NCI-H1105 treated with DMSO at 0.1 percent for 48 hours (cell line): ENCODE measurements at places on chromosomes 16 and 17.

DNA sequence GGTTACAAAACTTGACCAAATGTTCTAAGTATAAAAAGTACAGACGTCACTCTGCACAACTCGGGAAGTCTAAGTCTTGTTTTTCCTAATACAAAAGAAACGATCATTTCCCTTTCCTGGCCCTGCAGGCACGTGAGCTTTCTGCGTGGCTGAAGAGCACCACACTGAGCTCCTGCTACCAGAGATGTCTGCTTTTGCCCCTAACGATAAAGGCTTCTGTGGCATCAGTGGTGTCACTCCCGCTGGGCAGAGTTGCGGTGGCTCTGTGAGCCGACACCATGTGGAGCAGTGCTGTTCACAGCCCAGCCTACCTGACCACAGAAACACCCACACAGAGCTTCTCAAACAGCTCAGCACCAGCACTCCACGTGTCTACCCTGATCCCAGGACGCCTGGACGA lies 20.5 kb downstream of the EMC8 start:
- no peak for DNase-seq

GRCh38 chr17:56018211-56018610 lies 135.1 kb upstream of the ANKFN1 start:
- DNase-seq, result no peak

DNA sequence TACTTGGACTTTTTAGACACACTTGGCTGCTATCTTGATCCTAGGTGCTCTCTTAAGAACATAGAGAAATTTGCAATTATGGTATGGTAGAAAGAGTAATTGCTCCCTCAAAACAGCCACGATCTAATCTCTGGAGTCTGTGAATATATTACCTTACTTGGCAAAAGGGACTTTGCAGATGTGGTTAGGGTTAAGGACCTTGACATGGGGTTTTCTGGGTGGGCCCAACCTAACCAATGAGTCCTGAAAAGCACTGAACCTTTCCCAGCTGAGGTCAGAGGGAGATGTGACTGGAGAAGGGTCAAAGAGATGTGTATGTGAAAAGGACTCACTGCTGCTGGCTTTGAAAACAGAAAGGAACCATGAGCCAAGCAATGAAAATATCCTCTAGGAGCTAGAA lies 26.7 kb upstream of the MED13 start:
- DNase-seq, result no peak

DNA sequence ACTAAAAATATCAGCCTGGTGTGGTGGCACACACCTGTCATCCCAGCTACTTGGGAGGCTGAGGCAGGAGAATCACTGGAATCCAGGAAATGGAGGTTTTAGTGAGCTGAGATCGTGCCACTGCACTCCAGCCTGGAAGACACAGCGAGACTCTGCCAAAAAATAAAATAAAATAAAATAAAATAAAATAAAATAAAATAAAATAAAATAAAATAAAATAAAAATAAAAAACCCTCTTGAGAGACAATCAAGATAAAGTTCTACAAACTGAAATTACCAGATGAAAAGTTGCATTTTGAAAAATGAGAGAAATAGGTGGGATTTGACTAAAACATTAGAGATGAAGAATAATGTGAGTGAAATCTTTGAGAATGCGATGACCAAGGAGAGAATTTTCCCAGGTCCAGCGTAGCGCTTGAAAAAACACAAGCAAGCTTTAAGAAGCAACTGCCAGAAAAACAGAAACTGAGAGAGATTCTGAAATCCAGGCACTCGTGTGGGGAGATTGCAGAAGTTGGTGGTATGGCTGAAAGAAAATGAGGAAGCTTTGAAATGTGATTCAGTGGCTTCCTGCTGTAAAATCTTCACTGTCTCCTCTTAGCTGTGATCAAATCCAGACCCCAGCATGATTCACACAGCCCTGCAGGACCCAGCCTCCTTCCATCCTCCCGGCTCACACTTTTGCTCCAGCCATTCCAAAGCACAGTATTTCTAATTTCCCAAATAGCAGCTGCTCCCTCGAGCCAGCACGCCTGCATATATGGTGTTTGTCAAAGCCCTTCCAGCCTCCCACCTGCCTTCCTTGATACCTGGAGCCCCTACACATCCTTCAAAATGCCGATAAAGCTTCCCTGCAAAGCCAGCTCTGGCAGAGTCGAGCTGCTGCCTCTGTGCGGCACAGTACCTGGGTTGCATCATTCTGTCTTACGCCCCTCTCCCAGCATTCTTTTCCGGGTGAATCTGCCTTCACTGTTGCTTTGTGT lies 8.2 kb upstream of the CD300E start:
- DNase-seq, result no peak

DNA sequence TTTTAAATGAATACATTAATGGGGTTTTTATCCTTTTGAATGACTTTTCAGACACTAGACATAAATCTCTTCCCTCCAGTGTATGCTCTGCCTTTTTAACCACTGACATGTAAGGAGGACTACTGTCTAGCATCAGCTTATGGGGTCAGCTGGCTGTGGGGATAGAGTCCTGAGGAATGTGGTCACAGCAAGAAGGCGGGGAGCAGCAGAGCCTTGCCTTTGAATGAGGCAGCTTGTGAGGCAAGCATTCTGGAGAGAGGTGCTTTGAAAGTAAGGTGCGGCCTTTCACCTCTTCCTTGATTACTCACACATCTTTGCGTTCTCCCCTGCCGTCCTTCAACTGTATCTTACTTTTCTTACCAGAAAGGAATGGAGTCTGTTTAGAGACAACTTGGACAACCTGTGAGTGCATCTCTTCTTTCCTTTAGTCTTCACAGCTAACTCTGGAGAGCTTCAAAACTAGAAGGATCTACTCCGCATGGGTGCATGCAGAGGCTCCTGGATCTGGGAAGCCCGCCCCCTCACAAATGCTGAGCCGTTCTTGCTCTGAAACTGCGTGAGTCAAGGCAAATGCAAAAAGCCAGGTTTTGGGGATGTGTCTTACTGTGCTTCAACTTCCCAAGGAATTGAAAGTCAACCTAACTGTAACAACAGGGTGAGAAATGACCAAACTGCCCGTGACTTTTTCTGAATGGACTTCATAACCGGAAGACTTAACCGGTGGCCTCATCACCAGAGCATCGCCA lies 49.9 kb downstream of the ADCY7 start:
- no peak for DNase-seq

GRCh38 chr17:9982159-9982558 lies 77.1 kb upstream of the RCVRN start:
- DNase-seq, result no peak

DNA sequence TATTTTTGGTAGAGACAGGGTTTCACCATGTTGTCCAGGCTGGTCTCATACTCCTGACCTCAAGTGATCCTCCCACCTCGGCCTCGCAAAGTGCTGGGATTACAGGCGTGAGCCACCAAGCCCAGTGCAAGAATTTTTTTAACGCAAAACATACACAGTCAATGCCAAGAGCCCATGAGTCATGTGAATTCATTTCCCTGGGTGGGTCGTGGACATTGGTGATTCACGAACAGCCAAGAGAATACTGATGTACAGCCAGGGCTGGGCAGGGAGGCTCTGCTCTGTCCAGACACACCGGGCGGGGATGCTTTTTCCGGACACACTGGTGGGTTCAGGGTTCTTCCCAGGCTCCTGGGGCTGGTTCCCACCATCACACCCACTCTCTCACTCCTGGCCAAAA lies 17.7 kb downstream of the SLC38A8 start:
- no peak for DNase-seq

- DNase-seq, result no peak
Observed at GRCh38 chr17:45389354-45389753, 43.3 kb downstream of the ARHGAP27 start.

DNA sequence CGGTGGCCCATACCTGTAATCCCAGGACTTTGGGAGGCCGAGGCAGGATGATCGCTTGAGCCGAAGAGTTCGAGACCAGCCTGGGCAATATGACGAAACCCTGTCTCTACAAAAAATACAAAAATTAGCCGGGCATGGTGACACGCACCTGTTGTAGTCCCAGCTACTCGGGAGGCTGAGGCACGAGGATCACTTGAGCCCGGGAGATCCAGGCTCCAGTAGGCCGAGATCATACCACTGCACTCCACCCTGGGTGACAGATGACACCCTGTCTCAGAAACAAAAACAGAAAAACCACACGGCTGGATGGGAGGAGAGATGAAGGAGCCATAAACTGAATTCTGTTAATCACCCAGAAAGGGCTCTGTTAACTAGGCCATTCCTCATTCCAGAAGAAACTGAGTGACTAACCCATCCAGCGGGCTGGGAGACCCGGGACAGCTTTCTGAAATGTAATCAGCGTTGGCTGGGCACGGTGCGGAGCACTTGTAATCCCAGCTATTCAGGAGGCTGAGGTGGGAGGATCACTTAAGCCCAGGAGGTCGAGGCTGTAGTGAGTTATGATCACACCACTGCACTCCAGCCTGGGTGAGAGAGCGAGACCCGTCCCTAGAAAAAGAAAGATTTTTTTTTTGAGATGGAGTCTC lies 641 bp upstream of the NT5C3B start:
- DNase-seq, result no peak

DNA sequence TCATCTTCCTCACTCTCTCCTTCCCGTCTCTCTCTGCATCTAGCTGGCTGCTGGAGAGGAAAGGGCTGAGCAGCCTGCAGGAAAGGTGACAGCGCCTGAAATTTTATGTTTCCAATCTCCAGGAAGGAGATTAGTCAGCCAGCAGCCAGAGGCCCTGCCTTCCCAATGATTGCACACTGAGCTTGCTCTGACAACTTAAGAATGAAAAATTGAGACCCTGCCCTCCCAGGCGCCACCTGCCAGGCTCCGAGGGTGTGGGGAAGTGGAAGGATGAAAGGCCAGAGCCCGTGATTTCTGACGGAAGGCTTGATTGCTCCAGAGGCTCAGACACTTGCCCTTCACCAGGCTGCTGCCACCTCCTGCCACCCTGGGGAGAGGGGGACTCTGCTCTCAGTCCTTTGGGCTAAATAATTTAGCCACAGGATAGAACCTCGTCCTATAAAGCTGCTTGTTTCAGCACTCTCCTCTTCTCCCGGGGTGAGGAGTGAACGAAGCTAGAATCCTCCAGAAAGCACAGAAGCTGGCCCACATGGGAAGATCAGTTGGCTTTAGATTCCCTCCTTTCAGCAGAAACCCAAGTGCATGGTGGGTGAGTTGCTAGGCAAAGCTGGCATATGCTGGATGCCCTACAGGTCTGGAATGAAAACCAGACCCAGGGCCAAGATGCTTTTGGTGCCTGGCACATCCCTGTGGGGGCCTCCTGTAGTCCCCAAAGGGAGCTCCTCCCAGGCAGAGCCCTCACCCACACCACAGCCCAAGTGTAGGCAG lies 33.5 kb downstream of the GRIN2C start:
- no peak for DNase-seq

GRCh38 chr16:21656795-21657768 lies 4.7 kb upstream of the IGSF6 start:
- DNase-seq, result peak; percentile 45

- no peak for DNase-seq
Observed at GRCh38 chr17:44793885-44794842, 35.4 kb downstream of the ADAM11 start.

DNA sequence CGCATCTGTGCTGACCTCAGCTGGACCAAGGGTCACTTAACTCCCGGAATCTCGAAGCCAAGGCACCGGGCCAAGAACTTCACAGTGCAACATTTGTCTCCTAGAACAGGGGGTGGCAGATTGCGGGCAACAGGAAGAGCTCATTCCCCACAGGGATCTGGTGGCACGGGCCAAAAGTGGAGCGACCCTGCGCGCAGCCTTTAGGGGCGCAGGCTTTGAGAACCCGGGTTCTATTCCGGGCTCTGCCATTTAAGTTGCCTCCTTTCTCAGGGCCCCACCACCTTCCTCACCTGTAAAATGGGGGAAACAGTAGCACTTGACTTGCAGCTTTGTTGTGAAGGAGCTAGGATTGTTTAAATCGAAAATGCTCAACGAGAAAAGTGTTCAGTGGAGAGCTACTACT lies 651 bp downstream of the SHMT1 start:
- peak; percentile 25 for DNase-seq

DNA sequence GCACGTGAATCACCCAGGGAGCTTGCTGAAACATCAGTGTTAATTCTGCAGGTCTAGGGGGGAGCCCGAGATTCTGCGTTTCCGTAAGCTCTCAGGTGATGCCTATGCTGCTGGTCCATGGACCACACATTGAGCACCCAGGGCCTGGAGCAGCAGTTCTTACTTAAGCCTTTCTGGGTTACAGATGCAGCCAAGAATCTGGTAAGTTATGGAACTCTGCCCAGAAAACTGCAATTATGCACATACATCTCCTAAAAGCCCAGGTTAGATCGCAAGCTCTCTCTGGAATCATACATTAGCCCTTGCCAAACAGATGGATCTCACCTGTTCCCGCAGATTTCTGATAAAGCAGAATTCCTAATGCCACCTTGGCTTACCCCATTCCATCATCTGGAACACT lies 265.9 kb upstream of the SALL1 start:
- peak; percentile 65 for DNase-seq

DNA sequence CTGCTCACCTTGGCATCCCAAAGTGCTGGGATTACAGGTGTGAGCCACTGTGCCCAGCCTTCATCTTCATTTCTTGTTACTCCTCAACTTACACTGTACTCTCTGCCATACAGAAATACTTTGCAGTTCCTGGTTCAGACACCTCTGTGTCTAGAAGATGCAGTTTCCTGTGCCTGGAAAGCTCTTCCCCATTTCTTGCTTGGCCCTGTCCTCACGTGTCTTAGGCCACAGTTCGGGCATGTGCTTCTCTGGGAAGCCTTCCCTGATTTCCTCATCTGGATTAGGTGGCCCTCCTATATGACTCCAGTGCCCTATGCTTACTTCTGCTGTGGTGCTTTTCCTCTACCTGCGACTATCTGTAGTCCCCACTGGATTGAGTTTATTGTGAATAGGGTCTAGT lies 26.5 kb upstream of the CDR2 start:
- DNase-seq, result no peak

DNA sequence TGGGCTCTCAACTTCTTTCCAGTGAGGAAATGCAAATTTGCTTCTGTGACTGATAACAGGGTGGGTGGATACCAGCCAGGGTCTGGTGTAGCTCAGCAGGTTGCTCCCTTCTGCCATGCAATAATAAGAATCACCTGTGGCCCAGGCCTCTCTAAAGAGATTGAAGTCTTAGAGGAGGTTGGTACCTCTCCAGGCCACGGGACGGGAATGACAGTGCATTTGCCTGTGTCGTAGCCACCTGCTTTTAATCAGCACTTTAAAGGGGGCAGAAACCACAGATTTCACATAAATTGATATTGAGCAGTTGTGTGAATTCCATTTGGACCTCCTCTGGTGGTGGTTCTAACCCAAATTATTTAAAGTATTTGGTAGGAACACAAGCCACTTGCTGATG lies 246.9 kb downstream of the PRKCA start:
- no peak for DNase-seq

DNA sequence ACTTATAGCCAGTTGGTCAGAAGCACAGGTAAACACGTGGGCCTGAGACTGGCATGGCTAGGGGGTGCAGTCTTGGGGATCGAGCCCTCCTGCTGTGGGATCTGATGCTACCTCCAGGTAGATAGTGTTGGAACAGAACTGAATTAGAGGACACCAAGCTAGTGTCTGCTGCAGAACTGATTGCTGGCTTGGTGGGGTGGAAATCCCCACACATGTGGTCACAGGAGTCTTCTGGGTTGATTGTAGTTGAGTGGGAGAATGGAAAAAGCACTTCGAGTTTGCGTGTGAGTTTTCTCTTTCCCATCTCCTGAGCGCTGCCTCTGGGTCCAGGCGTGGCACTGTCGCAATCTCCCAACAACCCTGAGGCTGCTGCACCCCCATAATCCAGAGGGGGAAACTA lies 8.0 kb upstream of the SPATA32 start:
- DNase-seq, result no peak
